Caco-2 (cell line): ENCODE measurements at places on chromosomes 6 and 20. TPM values are rescaled to one million over a fixed set of nuclear protein-coding genes. Genes with fewer than 3 reads are reported as not detected.

GRCh38 chr6:11634948-11635347 is 97.4 kb downstream of the TMEM170B start:
- no peaks in the 10 kb centered on the region for H3K36me3 ChIP-seq
- no peak overlapping the region for H3K4me3 ChIP-seq
- H3K27ac ChIP-seq = no peak overlapping the region

DNA sequence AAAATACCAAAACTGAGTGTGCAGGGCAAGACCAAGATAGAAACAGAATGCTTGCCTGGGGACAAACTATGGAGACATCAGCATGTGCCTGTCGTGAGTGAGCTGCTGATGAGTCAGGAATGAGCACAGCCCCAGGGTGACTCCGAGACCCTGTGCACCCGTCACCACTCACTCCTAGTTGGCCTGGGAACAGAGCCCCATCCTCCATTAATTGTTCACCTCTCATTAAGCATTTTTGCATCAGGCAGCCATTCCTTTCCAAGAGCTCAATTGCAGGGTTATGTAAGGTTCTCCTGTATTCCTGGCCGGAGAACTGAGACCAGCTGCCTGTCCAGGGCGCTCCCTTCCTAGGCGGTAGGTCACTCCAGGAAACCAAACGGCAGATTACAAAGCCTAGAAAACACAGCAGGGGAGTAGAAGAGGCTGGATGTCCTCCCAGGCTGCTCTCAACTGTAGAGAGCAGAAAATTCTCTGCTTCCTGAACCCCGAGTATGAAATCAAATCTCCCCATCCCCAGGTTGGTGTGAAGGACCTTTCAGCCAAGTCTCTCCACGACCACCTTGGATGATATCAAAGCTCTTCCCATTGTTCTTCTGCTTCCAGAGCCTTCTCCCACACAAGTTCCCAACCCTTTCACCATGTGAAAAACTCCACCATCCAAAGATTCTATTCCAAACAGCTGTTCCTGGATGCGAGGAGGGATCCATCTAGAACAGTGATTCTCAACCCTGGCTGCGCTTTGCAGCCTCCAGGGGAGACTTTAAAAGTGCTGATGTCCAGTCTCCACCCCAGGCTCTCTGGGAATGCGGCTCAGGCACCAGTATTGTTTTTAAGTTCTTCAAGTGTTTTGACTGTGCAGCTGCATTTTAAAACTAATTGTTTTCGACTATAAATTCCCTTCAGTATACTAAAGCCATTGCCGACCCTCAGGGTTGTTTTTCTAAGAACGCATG is 532.6 kb upstream of the JARID2 start:
- no peak overlapping the region for H3K27ac ChIP-seq
- no peaks in the 10 kb centered on the region for H3K36me3 ChIP-seq
- no peaks in the 10 kb centered on the region for H3K4me1 ChIP-seq
- DNase-seq = no peak
- no peak overlapping the region for H3K4me3 ChIP-seq
- no peaks in the 10 kb centered on the region for H3K27me3 ChIP-seq

DNA sequence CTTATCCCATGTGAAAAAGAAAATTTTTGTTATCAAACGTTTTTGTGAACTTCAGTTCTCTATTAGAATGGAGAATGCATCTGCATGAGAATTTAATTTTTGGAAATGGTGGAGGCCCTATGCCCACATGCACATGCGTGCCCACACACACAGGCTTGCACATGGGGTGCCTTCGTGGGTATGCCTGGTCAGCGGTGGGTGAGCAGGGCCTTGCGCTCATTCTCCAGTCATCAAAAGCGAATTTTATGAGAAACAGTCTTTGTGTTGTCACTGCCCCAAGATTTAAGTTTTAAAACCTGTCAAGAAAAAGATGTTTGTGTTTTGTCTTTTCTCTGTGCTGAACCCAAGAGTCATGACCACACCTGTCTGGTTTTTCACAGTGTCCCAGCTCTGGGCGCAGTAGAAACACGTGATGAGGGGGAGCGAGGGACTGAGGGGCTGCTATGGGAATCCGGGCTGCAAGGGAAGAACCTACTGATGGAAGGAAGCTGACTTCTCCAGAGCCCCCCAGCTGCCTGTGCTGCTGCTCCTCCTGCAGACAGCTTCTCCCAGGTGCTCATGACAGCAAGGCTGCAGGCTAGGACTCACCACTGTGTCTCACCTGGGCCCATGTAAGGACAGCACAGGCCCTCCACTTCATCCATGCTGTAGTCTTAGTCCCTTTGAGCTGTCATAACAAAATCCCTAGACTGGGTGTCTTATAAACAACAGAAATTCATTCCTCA is 153.6 kb downstream of the SYCP2 start:
- H3K4me3 ChIP-seq = no peak overlapping the region
- no peaks in the 10 kb centered on the region for H3K36me3 ChIP-seq
- H3K27ac ChIP-seq = no peak overlapping the region
- H3K4me1 ChIP-seq = no peaks in the 10 kb centered on the region
- H3K27me3 ChIP-seq = no peaks in the 10 kb centered on the region
- DNase-seq = peak; percentile 26

DNA sequence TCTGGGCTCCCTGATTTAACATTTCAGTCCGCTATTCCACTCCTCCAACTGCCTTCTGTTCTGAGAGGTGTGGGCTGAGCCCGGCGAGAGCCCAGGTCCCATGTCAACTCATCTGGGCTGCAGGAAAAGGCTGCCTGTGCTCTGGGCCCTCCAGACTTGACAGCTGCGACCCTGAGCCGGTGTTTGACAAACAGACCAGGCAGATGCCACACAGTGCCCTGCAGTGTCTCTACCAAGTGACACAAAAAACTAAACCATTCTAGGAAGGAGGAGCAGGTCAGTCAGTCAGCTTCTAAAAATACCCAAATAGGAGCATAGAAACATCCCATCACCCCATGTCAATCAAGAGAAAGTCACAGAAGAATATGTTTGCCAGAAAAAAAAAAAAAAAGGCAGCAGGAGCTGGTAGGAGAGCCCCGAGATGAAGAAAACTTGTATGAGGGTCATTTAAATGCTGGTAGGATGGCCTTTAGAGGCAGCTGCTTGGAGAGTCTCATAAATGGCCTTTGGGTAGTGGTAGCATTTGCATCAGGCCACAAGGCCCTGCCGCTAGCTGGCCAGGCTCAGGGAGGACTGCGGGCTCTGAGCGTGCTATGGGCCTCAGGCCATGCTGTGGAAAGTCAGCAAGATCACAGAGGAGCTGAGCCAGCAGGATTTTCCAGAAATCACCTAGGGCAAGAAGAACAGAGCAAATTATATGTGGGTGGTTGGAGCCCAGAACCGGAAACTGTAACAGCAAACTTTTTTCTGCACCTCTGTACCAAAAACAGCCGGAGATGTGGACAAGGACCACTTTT is 36.6 kb upstream of the GFOD1 start:
- H3K4me1 ChIP-seq = no peaks in the 10 kb centered on the region
- no peaks in the 10 kb centered on the region for H3K36me3 ChIP-seq
- DNase-seq = no peak
- no peaks in the 10 kb centered on the region for H3K27me3 ChIP-seq
- H3K4me3 ChIP-seq = no peak overlapping the region
- H3K27ac ChIP-seq = no peak overlapping the region

- peaks cover 30% of the 10 kb centered on the region for H3K36me3 ChIP-seq
- H3K27ac ChIP-seq = no peak overlapping the region
- DNase-seq = peak; percentile 41
- H3K27me3 ChIP-seq = no peaks in the 10 kb centered on the region
- no peaks in the 10 kb centered on the region for H3K4me1 ChIP-seq
Measured at GRCh38 chr20:35010405-35011192, 54.9 kb downstream of the MYH7B start.

Gene NHLRC1
- 1.6 and 2.1 TPM in 2 replicates for total RNA-seq

Gene MRS2
- 60.9 and 62.3 TPM in 2 replicates for total RNA-seq

Gene TAF4
- total RNA-seq = 94.9 and 98.2 TPM in 2 replicates
